NCI-H446 treated with DMSO at 0.1 percent for 48 hours (cell line): ENCODE measurements at places on chromosomes 12 and 14.

- peak; percentile 49 for DNase-seq
Measured at GRCh38 chr14:37232907-37233481, 35.3 kb downstream of the MIPOL1 start.

GRCh38 chr14:57818511-57818910, 47.4 kb downstream of the SLC35F4 start:
- no peak for DNase-seq

DNA sequence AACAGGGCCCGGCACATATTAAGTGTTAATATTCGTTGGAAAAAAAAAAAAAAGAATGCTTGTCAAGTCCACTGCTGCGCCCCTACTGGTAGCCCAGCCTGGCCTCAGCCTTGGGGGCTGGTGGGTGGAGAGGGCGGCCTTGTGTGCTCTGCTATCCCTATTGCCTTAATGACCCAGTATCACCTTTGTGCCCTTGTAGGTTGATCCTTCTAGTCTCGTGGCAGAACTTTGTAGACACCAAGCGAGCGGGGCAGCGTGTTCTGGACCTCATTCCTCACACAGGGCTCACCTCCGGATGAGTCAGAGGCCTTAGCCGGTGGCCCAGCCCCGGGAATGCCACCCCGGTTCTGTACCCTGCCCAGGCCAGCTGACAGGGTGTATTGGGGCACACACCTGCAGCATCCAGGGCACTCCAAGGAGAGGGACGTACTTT, 1.8 kb upstream of the RCOR1 start:
- no peak for DNase-seq

- peak; percentile 43 for DNase-seq
Measured at GRCh38 chr12:22275843-22276242, 58.7 kb downstream of the ST8SIA1 start.

GRCh38 chr14:32697114-32697513, 241.6 kb upstream of the NPAS3 start:
- DNase-seq, result no peak

- no peak for DNase-seq
Measured at GRCh38 chr14:53023325-53023724, 72.5 kb upstream of the FERMT2 start.

GRCh38 chr12:117052386-117053049, 46.7 kb downstream of the TESC start:
- no peak for DNase-seq

- no peak for DNase-seq
Measured at GRCh38 chr14:105531894-105532623, 5.7 kb downstream of the TMEM121 start.

DNA sequence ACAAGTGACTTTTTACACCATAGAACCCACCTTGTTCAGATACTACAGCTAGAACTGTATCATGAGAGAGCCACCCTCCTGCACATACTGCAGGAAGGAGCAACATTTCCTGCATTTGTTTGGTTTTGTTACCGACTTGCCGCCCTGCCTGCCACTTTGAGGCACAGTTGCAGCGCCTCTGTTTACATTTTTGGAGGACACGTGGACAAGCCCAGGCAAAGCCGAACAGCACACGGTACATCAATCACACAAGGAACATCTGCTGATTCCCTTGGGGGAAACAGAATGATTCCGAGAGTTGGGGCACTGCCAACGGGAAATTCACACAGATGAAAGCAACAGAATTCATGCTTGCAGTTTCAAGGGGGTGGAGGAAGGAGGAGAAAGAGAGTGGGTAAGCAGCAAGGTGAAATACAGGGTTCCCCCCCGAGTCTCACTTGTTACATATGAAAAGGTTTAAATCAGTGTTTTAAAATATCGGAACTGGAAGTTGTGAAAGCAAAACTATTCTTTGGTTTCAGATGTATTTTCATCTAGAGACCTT, 110.7 kb downstream of the BTG1 start:
- peak; percentile 81 for DNase-seq

GRCh38 chr14:101666264-101666663, 95.2 kb upstream of the PPP2R5C start:
- no peak for DNase-seq

- DNase-seq, result no peak
Measured at GRCh38 chr14:64656986-64657385, 47.2 kb upstream of the PLEKHG3 start.

DNA sequence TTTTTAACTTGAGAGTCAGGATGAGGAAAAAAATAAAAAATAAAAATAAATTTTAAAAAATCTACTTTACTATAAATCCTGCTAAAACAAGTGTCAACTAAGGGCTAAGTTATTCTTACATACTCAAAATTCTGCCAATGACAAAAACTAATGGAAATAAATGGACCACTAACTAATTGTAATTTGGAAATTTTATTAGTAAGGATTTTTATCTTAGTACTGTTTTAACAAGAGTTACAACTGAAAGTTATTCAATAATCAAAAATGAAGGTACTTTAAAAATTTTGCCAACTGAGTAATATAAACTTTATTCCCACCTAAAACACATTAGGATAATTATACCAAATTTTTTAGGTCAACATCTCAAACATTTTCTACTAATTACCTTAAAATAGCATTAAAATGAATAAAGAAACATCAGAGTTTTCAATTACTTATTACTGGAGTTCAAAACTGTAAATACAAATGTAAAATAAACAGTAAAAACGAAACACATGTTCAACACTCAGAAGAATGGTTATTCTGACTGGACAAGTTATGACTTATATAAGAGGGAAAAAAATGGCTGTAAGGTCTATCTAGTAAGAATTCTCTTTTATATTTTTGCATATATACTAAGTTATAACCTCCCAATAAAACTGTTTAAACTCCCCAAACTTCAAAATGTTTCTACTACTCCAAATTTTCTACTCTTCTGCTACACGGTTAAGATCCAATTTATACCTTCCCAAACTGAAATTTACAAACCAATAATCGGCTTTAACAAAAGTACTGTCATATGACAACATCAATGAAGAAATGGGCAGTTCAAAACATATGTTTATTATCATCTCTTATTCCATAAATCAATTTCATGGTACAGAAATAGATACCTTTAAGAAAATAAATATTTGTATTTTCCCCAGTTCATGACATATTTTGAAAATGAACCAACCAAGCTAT, 2.7 kb downstream of the HECTD1 start:
- DNase-seq, result no peak

- DNase-seq, result no peak
Measured at GRCh38 chr14:105508601-105509000, 17.6 kb downstream of the TEDC1 start.

GRCh38 chr12:79555028-79555925, 135.5 kb downstream of the PAWR start:
- no peak for DNase-seq

DNA sequence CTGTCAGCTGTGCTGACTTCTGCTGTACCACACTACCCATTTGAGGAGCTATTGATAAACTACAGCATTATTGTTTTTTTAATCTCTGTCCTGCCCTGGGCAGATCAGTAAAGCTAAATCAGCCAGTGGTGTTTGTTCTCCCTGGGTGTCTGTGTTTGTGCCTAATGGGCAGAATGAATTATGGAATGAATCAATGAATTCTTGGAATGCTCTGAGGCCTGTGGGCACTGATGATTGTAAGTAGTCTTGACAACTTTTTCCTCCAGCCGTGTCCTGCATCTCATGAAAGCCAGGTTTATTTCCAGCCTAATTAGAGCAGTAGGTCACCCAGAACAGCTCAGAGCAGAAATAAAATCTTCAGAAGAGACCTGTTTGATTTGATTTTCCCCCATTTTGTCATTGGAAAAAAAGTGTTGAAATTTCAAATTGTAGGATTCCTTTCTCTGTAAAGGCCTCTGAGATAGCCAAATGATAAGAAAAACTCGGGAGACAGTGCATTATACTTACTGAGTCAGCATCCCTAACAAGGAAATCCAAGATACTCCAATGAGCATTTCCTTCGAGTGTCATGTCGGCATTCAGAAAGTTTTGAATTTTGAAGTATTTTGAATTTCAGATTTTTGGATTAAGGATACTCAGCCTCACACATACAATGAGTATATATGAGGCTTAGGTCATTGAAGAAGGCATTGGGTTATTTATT, 19.4 kb upstream of the EVL start:
- DNase-seq, result peak; percentile 13

- peak; percentile 31 for DNase-seq
Measured at GRCh38 chr12:40946612-40947194, 241.4 kb upstream of the PDZRN4 start.

DNA sequence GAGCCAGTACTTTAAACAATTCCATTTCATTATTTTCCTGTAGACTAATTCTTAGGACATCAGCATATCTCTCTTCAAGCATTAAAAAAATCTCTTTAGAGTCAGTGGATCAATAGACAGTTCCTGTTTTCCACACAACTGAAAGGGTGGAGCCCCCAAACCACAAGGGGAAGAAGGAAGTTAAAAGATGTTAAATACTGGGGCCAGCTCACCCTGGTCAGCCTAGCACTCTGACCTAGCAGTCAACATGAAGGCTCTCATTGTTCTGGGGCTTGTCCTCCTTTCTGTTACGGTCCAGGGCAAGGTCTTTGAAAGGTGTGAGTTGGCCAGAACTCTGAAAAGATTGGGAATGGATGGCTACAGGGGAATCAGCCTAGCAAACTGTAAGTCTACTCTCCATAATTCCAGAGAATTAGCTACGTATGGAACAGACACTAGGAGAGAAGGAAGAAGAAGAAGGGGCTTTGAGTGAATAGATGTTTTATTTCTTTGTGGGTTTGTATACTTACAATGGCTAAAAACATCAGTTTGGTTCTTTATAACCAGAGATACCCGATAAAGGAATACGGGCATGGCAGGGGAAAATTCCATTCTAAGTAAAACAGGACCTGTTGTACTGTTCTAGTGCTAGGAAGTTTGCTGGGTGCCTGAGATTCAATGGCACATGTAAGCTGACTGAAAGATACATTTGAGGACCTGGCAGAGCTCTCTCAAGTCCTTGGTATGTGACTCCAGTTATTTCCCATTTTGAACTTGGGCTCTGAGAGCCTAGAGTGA, at the start of gene LYZ:
TSS of gene LYZ (plus strand) at position 220 of the 777 bp plus-strand sequence. CDS start at position 248, 28 bp downstream.
- no peak for DNase-seq

DNA sequence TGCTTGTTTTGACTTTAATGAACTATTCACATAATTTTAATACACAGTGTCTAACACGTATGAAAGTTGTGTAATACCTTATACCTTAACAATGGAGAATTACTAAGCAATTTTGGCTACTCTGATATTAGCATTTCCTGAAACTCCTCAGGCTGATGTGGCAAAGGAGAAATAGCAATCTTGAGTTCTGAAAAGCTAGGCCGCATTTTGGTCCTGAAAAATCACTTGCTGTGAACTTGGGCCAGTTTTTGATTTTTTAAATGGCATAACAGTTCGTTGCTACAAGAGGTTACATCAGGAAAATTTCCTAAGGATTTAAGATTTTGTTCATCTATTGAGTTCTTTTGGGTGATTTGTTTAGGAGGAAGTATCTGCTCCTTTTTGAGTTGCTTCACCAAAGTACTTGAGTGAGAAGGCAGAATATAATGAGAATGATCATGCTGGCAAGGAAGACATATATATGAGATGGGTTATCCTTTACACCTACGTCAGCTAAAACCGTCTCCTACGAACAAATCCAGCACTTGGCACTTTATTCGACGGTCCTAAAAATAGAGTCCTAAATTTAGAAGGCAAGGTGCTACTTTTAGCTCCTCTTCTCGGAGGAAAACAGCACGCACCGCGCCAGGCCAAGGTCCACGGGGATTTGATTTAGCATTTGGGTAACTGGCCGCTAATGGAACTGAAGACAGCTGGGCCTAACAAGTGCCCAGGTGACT, 32.2 kb downstream of the MIA2 start:
- DNase-seq, result no peak

GRCh38 chr12:110590806-110591326, 7.7 kb upstream of the PPTC7 start:
- DNase-seq, result no peak

- no peak for DNase-seq
Measured at GRCh38 chr12:981176-981828, 9.7 kb upstream of the ERC1 start.

GRCh38 chr14:73606271-73606670, 6.0 kb upstream of the ACOT6 start:
- DNase-seq, result no peak

- DNase-seq, result no peak
Measured at GRCh38 chr12:69985656-69986055, 160.6 kb downstream of the MYRFL start.

DNA sequence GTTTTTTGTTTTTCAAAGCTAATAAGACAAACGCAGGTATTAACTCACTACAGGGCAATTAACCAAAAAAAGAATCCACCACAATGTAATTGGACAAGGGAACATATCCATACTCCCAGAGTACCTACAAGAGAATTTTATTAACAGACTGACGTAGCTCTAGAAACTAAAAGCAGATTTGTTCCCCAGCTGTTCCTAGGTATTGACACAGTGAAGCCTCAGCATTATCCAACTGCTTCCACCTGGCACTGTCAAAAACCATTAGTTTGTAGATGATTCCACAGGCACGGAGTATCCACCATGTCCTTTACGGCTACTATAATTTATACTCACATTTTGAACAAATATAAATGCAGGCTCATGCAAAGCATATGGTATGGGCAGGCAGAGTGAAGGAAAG, 22.3 kb downstream of the PPM1H start:
- no peak for DNase-seq

DNA sequence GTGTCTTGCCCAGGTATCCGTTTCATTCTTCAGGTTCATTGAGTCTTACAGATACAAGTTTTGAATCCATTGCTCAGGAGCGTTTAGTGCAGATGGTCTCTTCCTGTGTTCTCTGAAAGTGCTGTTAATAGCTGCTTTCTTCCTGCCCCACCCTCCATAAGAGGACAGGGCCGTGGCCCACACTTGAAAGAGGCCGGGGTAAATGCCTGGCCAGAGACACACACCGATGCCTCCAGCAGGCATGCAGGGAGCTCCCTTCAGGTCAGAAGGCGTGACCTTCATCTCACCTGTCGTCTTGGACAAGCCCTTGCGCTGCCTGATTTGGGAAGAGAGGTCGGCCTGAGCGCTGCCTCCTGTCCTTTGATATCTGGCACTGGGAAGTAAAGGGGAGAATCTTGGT, 11.6 kb downstream of the PRKAB1 start:
- no peak for DNase-seq

GRCh38 chr14:38122241-38122640, 85.5 kb upstream of the SSTR1 start:
- DNase-seq, result no peak

DNA sequence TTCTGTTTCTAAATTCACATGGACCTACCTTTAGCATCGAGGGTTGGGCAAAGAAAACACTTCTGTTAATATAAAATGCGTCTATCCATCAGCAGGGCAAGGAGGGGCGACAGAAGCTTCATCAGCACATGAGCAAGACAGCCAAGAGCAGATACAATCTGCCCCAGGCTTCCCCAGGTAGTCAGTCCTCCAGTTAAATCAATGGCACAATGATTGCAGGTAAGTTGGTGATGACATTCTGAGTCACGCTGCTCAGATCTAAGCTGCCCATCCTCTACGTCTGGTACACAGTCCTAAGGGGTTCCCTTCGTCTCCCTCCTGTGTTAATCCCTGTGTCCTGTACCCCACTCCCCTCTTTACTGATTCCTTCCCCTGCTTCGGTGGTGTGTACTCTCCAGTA, 38.8 kb downstream of the MAP3K9 start:
- no peak for DNase-seq

- no peak for DNase-seq
Measured at GRCh38 chr12:104825408-104825807, 132.7 kb downstream of the SLC41A2 start.

GRCh38 chr14:96634481-96634880, 132.3 kb downstream of the PAPOLA start:
- DNase-seq, result no peak

- no peak for DNase-seq
Measured at GRCh38 chr12:59004456-59004855, 84.2 kb upstream of the LRIG3 start.
